ENCODE measurements at places on chromosomes 16 and 17. TPM values are rescaled to one million over a fixed set of nuclear protein-coding genes. Genes with fewer than 3 reads are reported as not detected.

The PRAC1 gene
- total RNA-seq: not detected

DNA sequence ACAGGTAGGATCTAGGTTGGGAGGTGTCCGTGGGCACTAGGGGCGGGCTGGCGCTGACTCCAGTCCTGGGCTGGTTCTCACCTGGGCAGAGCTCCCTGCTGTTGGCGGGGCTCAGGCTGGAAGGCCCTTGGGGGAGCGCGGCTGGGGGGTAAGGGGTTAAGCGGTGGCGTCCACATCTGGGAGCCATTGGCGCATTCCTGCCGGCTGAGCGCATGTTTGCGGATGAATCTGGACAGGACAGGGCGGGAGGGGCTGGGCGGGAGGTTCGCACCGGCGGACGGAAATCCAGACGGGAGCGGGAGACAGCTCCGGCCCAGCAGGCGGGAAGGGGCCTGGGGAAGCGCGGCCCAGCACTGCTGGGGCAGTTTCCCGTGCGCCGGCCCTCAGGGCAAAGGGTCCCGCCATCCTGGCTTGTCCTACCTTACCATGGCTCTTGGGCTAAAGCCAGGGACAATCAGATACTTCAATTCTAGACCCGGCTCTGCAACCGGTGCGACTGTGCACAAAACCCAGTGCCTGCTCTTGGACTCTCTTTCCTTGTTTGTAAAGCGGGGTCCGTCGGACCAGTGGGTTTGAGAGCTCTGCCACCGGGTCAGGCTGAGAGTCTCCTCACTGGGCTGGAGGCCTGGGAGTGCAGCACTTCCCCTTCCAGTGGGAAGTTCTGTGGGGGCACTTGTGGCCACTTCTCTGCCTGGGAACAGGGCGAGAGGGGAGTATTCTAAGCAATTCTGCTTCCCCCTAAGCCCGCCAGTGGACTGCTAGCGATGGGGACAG lies 7.8 kb downstream of the RARA start:
- no peak for DNase-seq
- peaks cover 75% of the 10 kb centered on the region for H3K4me1 ChIP-seq
- H3K27ac ChIP-seq: no peak overlapping the region
- H3K36me3 ChIP-seq: no peaks in the 10 kb centered on the region
- H3K27me3 ChIP-seq: no peaks in the 10 kb centered on the region

DNA sequence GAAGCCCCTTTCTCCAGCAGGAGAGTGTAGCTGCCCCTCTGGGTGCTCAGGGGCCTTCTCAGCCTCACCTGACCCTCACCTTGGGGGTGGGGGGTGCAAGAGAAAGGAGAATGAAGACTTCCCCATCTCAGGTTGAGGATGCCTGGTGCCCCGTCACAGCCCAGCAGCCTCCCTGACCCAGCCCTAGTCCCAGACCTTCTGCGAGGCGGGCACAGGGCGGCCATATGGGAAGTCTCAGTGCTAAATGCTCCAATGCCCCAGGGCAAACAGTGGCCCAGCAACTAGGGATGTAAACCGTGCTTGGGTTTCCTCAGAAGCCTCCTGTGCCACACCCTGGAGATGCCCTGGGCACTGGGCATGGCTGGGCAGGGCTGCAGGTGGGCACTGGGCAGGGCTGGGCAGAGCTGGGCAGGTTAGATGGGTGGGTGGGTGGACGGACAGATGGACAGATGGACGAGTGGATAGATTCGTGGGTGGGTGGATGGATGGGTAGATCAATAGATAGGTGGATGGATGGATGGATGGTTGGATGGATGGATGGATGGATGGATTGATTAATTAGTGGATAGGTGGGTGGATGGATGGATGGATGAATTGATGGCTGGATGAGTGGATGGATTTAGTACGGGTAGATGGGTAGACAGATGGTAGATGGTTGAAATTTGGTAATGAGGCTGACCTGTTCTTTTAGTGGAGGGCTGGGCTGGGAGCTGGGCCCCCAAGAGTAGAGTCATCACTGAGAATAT lies 16.8 kb downstream of the TPSD1 start:
- no peak for DNase-seq
- H3K4me1 ChIP-seq: no peaks in the 10 kb centered on the region
- H3K27me3 ChIP-seq: no peaks in the 10 kb centered on the region
- no peaks in the 10 kb centered on the region for H3K36me3 ChIP-seq
- H3K27ac ChIP-seq: no peak overlapping the region

- H3K4me1 ChIP-seq: no peaks in the 10 kb centered on the region
- DNase-seq: no peak
- no peaks in the 10 kb centered on the region for H3K36me3 ChIP-seq
- no peaks in the 10 kb centered on the region for H3K27me3 ChIP-seq
Measured at GRCh38 chr16:70664325-70665112, 18.2 kb downstream of the IL34 start.

DNA sequence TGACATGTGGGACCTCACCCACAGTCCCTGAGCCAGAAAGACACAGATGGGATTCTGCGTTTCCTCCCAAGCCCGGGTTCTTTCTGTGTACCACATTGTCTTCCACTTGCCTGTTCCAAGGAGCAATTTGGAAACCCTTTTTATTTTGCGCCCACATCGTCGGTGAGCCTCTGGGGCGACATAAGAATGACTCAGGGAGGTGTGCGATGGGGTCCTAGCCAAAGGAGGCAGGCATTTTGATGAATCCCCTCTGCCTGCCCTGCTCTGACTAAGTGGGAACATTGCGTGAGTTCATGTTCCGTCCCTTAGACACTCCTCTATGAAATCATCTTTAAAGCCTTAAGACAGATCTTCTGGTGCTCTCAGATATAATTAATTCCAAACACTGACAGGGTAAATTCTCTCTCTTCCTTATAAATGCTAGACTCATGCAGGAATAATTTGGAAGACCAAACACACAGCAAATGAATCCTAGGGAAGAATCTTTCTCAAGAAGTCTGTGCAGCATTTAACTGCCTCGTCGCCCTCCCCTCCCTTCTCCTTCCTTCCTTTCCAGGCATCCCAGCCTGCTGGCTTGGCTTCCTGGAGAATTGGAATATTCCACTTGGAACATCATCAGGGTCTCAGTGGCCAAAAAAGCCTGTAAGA lies 52.7 kb upstream of the FOXF1 start:
- H3K27ac ChIP-seq: no peak overlapping the region
- DNase-seq: no peak
- no peaks in the 10 kb centered on the region for H3K27me3 ChIP-seq
- no peak overlapping the region for H3K4me3 ChIP-seq

DNA sequence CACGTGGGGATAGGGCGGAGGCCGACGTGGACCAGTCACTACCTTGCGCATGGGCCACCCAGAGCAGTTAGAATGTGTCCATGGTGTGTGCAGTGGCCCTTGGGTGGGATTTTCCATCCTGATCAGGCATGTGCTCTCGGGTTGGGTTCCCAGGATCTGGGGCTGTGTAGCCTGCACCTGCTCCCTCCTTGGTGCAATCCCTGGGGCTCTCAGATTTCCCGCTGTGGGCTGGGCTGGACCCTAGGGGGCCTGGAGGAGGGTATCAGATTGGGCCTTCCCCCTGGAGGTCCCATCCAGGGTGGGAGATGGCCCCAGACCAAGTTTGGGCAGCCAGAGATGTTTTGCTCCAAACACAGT lies 1.3 kb downstream of the SMTNL2 start:
- H3K4me3 ChIP-seq: no peak overlapping the region
- H3K4me1 ChIP-seq: peaks cover 3% of the 10 kb centered on the region
- no peak for DNase-seq
- no peaks in the 10 kb centered on the region for H3K36me3 ChIP-seq
- peaks cover 10% of the 10 kb centered on the region for H3K27me3 ChIP-seq

The SPEM1 gene
- total RNA-seq: not detected

DNA sequence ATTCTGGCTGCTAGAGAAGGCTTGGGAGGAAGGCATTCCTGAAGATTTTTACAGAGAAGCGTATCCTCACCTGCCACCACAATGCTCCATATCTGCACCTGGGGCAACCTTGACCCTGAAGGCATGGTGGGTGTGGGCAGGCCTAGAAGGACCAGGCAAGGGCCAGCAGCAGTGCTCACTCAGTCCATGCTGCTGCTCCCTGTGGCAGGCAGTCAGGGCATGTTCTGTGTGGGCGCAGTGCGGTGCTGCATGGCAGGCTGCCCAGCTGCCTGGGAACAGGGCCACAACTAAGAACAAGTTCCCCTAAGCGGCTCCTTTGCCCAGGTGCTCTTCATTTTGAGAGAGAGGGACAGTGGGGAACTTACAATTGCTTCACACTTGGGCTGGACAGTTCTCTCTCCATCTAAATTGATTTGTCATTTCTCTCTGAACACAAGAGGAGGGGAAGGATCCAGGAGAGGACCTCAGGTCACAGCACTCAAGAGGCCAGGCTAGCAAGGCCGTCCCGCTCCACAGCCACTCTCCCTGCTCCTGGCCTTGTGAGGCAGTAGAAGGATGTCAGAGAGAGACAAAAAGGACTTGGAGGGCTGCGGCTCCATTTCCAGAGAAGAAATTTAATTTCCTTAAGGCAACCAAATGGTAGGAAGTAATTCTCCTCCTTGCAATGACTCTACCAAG lies 158.8 kb downstream of the AATF start:
- peaks cover 4% of the 10 kb centered on the region for H3K36me3 ChIP-seq
- no peak overlapping the region for H3K27ac ChIP-seq
- no peak for DNase-seq
- no peaks in the 10 kb centered on the region for H3K27me3 ChIP-seq

DNA sequence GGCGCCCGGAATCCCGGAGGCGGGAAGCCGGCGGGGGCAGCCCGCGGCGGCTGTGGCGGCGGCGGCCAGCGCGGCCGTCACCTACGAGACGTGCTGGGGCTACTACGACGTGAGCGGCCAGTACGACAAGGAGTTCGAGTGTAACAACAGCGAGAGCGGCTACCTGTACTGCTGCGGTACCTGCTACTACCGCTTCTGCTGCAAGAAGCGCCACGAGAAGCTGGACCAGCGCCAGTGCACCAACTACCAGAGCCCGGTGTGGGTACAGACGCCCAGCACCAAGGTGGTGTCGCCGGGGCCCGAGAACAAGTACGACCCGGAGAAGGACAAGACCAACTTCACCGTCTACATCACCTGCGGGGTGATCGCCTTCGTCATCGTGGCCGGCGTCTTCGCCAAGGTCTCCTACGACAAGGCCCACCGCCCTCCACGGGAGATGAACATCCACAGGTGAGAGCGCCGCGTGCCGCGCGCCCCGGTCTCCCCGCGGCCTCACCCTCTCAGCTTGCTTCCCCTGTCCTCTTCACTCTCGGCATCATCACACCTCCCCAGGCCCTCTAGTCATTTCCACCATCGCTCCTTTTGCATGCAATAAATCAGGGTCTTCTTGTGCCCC lies 706 bp downstream of the SHISA6 start:
- H3K4me1 ChIP-seq: no peaks in the 10 kb centered on the region
- H3K27me3 ChIP-seq: no peaks in the 10 kb centered on the region
- H3K36me3 ChIP-seq: no peaks in the 10 kb centered on the region
- no peak overlapping the region for H3K4me3 ChIP-seq

- no peak for DNase-seq
- no peaks in the 10 kb centered on the region for H3K36me3 ChIP-seq
- H3K27ac ChIP-seq: no peak overlapping the region
- H3K4me3 ChIP-seq: no peak overlapping the region
- no peaks in the 10 kb centered on the region for H3K4me1 ChIP-seq
- H3K27me3 ChIP-seq: no peaks in the 10 kb centered on the region
Measured at GRCh38 chr17:20896153-20896649, 146.6 kb downstream of the USP22 start.

DNA sequence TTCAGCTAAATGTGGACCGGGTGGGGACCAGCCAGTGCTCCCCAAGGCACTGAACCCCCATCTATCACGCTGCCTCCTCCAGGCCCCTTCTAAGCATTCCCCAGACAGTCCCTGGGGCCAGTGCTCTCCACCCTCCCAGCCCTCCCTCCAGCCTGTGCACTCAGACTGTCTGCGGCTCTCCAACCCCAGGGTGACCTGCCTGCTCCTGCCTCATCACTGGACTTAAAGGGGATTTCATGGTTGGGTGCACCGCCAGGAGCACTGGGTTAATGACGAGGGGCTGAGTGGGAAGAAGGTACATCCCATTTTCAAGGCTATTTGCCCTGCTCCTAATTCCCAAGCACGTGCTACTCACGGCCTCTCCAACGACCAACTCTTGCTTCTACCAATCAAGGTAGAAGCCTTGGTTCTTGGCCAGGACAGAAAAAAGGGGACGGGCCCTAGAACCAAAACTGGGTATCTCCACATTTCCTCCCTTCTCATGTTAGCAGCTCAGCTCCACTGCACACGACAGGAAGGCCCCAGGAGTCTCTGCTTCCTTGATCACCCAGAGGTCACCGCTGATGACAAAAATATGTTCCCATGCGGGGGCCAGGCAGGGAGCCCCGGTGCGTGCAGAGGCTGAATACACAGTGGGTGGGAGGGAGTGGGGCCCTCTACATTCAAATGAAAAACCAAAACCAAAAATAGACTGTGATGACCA lies 3.5 kb upstream of the ABR start:
- no peaks in the 10 kb centered on the region for H3K27me3 ChIP-seq
- no peak overlapping the region for H3K4me3 ChIP-seq
- H3K36me3 ChIP-seq: no peaks in the 10 kb centered on the region
- H3K27ac ChIP-seq: no peak overlapping the region
- DNase-seq: no peak

DNA sequence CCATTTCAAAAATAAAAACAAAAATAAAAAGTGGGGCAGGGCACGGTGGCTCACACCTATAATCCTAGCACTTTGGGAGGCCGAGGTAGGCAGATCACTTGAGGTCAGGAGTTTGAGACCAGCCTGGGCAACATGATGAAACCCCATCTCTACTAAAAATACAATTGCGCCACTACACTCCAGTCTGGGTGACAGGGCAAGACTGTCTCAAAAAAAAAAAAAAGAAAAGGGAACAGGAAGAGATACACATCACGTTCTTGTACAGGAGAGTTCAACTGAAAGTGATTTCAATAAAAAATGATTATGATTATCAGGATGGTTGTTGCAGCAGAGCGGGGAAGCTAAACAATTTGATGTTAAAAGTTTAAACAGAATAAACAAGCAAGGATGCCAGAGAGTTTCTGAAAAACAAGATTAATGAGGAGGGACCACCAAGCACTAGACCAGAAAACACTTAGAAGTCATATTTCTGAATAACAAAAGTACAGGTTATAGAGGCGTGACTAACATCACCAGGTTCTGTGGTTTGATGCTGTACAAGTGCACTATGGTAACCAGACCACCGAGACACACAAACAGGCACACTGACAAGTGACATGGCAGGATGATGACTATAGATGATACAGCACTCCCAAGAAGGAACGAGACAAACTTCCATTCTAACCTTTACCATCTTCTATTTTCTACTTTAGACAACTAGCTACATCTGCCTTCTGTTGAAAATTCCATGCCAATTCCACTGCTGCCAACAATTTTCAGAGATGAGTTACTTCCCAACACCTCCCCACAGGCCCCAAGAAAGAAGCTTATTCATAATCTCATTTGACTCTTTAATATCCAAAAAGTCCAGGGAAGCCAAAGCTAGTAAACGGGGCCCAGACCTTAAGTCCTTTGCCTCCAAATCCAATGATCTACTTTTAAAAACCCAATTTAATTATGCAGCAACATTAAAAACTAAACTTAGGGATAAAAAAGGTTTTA lies 11.8 kb downstream of the DNAJA2 start:
- no peak overlapping the region for H3K4me3 ChIP-seq
- no peak overlapping the region for H3K27ac ChIP-seq
- peaks cover 21% of the 10 kb centered on the region for H3K4me1 ChIP-seq
- H3K27me3 ChIP-seq: no peaks in the 10 kb centered on the region

Measured in CD4-positive, alpha-beta memory T cell (primary cell).